ENCODE measurements at places on chromosomes 2 and 18.

- DNase-seq, result no peak
Measured at GRCh38 chr2:61016392-61017002, 1.0 kb upstream of the PEX13 start.

DNA sequence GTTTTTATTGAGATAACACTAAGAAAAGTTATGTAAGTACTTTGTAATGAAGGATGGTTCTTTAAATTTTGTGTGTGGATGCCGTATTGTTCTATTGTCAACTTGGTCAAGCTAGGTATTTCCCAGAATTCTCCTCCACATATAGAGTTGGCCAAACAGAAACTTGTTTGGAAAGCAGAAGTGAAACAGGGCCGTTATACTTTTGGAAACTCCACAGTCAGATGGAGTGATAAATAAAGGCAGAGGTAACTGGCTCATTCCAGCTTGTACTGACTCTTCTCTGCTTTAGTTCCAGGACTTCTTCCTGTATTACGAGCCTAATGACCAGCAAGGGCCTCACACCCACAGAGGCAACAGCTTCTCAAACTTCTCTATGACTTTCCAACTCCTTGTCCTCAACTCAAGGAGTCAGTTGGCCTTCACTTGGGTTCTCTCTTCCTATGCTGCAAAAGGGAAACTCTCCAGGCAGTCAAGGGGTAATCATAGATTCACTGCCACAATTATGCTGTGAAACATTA, 16.4 kb upstream of the STARD7 start:
- no peak for DNase-seq

GRCh38 chr2:10658041-10658913, 31.5 kb downstream of the NOL10 start:
- DNase-seq, result no peak

DNA sequence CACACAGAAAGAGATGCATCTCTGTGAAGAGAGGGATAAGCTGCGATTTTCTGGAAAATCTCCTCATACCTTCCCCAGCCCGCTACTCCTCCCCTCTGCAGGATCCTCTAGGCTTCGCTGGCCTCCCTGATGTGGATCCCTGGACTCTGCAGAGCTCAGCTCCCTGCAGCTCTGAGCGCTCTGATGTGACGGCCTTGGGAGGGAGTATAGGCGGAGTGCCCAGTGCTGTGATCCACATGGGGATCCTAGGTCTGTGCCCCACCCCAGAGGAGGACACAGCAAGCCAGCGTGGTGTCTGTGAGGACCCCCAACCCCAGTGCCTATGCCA, 111.0 kb downstream of the GYPC start:
- DNase-seq, result no peak

DNA sequence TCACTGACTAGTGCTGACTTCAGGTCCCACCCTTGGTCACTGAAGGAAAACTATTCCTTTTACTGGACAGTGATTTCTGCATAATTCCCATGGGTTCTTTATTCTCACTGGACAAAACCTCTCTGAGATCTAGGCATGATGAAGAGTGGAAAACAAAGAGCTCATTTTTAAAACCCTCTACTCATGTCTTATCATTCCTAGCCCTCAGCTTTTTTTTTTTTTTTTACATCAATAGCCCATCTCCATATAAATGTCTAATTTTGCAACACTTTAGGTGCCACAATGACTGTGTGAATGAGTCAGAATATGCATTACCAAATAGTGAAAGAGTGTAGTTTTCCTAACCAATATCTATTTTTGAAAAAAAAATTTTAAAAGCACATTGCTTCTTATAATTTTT, 74.8 kb downstream of the TCF4 start:
- DNase-seq, result no peak

DNA sequence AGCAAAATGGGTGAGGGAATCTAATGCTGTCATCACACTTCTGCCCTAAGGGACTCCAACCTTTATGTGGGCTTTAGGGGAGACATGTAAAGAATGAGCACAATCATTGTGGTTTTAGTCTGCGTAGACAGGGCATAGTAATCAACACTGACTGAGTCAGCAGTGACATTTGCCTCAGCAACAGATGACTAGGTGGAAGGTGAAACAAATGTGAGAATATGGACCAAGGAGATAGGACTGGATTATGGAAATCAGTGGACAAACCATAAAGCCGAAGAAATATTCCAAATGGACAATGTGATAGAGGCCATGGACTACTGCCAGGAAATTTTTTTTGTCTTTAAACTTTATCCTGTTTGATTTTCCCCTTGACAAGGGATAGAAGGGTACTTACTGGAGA, 83.9 kb downstream of the PDK1 start:
- no peak for DNase-seq

GRCh38 chr2:25505622-25506021, 163.9 kb upstream of the DNMT3A start:
- no peak for DNase-seq

DNA sequence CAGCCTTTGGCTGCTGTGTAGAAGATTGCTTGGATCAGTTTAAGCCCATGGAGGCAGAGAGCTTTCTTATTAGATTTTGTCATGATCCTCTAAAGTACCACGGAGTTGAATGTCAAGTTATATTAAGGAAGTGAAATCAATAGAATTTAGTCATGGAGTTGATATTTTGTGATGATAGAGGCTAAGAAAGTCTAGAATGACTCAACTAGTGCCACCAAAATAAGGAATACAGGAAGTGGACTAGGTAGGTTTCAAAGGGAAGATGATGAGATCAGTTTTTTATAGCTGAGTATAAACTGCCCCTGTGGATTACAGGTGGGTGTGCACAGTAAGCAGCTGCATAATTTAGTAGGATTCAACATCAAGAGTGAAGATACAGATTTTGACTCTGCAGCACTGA, 25.2 kb downstream of the FBXO36 start:
- no peak for DNase-seq
